ENCODE measurements at places on chromosomes 3 and 15. TPM values are rescaled to one million over a fixed set of nuclear protein-coding genes. Genes with fewer than 3 reads are reported as not detected.

ALG1L2 gene
- total RNA-seq: 0.61 TPM

DNA sequence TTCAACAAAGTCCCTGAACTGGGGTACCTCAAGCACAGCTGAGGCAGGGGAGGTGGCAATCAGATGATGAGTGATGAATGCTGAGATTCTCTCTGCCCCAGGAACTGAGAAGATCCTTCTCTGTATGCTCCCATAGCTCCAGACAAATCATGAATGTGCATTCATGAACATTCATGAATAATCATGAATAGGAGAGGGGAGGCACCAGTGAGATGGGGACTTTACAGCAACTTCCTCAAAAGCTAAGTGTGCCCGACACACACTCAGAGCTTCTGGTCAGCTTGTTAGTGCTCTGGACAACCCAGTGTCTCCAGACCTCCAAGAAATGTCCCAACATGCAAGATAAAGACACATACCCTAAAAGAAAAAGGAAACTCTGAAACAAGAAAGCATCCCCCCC lies 24.3 kb downstream of the LRRC2 start:
- no peak for DNase-seq
- H3K36me3 ChIP-seq: no peaks in the 10 kb centered on the region
- no peak overlapping the region for H3K4me3 ChIP-seq
- H3K27ac ChIP-seq: no peak overlapping the region
- no peaks in the 10 kb centered on the region for H3K27me3 ChIP-seq

DNASE1L3 gene
- 98.2 TPM for total RNA-seq

POTEB gene
- not detected for total RNA-seq

FBLN2 gene
- total RNA-seq: 2.9 TPM

GRCh38 chr15:20340931-20341661 lies 200.5 kb downstream of the GOLGA6L6 start:
- no peaks in the 10 kb centered on the region for H3K4me1 ChIP-seq
- no peak overlapping the region for H3K27ac ChIP-seq
- H3K4me3 ChIP-seq: no peak overlapping the region
- DNase-seq: peak; percentile 72
- H3K36me3 ChIP-seq: no peaks in the 10 kb centered on the region

LRRIQ4 gene
- not detected for total RNA-seq

DNA sequence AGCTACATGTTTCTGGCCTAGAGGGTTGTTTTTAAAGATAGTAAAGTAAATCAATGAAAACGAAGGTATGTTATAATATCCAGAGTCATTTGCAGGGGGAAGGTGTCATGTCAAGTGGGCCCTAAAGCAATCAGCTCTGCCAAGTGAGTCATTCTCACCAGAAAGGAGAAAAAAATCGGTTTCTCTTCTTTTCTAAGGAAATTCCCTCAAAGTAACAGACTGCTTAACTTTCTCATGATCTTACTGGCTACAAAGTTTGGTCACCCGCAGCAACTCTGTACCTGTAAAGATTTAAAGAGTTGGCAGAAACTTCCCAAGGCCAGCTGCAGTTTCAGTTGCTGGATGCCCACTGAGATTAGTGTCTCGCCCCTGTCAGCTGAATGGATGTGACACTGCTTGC lies 5.5 kb upstream of the FSIP1 start:
- peaks cover 3% of the 10 kb centered on the region for H3K4me1 ChIP-seq
- H3K27me3 ChIP-seq: no peaks in the 10 kb centered on the region
- H3K36me3 ChIP-seq: no peaks in the 10 kb centered on the region

DNA sequence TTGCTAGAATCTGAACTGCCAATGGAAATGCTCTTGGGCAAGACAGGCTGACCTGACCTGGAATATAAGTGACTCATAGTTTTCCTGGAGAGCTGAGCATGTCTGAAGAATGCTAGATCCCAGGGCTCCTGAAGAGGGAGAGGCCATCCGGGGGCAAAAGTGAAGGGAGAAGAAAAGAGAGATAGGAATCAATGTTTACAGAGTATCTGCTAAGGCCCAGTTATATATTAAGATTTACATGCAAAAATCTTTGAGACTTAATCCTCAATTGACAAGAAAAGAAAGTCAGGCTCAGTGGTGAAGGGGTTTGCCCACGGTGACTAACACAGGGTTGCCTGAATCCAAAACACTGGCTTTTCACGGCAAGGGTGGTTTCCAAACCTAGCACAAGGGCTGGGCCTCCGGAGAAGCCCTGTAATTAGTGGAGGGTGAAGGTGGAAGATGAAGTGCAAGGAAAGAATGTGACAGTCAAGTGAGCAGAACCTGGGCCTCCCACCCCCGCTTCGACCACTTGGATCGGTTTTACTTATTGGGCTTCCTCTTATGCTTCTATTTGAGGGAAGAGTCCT lies 91.7 kb upstream of the FGF12 start:
- no peaks in the 10 kb centered on the region for H3K36me3 ChIP-seq
- H3K27me3 ChIP-seq: no peaks in the 10 kb centered on the region
- no peaks in the 10 kb centered on the region for H3K4me1 ChIP-seq
- no peak for DNase-seq

IL17RC gene
- total RNA-seq: 53.4 TPM

GOLGA8J gene
- not detected for total RNA-seq

- no peaks in the 10 kb centered on the region for H3K36me3 ChIP-seq
- no peaks in the 10 kb centered on the region for H3K4me1 ChIP-seq
- no peak for DNase-seq
- H3K27ac ChIP-seq: no peak overlapping the region
Measured at GRCh38 chr3:104642827-104643226, 723.9 kb upstream of the ALCAM start.

STOML1 gene
- 7.2 TPM for total RNA-seq

FGD5 gene
- total RNA-seq: 8.9 TPM

ACAD9 gene
- total RNA-seq: 28.5 TPM

DNA sequence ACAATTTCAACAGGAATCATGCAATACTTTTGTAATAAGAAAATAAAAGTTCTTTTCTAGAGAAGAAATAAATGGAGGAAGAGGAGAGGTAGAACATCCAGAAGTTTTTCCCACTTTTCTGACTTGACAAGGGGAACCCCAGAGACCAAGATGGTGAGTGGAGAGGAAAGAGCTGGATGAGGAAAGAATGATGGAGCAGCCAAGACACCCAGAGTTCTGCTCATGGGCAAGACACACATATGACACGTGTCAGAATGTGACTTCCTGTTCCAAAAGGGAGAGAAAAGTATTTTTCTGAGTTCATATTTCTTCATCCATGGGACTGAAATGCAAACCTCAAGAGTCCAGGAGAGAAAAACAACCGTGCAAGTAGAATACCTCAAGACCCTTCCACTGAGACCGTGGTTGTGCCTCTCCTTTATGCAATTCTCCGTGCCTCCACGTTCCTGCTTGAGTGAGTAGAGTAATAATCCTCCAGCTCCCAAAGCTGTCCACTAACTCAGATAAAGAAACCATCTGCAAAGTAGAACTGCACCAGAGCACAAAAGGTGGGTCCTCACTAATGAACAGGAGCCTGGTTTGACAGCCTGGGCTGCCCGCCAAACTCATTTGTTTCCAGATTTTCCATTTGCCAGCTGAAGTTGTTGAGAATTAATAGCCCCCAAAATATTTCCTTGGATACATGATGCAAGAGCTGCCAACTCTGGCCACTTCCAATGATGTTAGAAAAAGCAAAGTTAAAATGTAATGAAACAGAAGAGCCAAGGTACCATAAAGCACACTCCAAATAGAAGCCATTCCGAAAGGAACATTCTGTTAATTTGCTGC lies 272.6 kb upstream of the IGF1R start:
- H3K27me3 ChIP-seq: no peaks in the 10 kb centered on the region
- no peak for DNase-seq
- H3K4me3 ChIP-seq: no peak overlapping the region
- H3K36me3 ChIP-seq: no peaks in the 10 kb centered on the region
- no peaks in the 10 kb centered on the region for H3K4me1 ChIP-seq

- DNase-seq: no peak
- H3K4me3 ChIP-seq: no peak overlapping the region
- peak overlapping the region; percentile 91 for H3K27ac ChIP-seq
- H3K4me1 ChIP-seq: no peaks in the 10 kb centered on the region
- peaks cover 8% of the 10 kb centered on the region for H3K36me3 ChIP-seq
Measured at GRCh38 chr3:69178082-69178481, 55.7 kb upstream of the LMOD3 start.

DNA sequence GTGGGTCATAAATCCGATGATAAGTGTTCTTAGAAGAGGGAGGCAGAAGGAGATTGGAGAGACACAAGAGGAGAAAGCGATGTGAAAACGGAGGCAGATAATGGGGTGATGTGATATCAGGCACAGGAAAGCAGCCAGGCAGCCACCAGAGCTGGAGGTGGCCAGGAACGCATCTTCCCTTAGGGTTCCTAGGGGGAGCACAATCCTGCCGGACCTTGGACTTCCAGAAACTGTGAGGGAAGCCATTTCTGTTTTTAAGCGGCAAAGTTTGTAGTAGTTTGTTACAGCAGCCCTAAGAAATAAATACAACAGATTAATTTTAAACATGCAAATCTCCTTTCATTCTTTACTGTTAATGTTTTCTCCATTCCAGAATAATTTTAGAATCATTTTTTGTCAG lies 259.9 kb upstream of the TMC3 start:
- H3K27me3 ChIP-seq: no peaks in the 10 kb centered on the region
- H3K4me3 ChIP-seq: no peak overlapping the region
- H3K36me3 ChIP-seq: no peaks in the 10 kb centered on the region
- no peak for DNase-seq
- no peak overlapping the region for H3K27ac ChIP-seq

DNA sequence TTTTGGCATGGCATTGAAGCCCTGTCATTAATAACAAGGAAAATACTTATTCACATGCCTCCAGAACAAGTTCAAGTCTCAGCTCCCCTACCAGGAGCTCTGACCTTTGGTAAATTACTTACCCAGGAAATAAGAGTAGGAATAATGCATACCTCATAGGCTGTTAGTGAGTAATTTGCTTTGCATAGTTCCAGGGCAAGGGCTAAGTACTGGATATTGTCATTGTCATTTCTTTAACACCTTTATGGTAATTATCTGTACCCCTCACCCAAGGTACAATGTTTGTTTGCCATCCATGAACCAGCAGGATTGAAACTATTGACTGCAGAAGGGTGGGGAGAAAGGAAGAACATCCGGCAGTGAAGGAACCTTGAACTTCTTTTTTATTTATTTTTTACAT lies 148.5 kb downstream of the SOX2 start:
- no peaks in the 10 kb centered on the region for H3K27me3 ChIP-seq
- no peak overlapping the region for H3K4me3 ChIP-seq
- H3K36me3 ChIP-seq: no peaks in the 10 kb centered on the region
- no peaks in the 10 kb centered on the region for H3K4me1 ChIP-seq
- no peak for DNase-seq
- no peak overlapping the region for H3K27ac ChIP-seq

ADAM10 gene
- total RNA-seq: 24.1 TPM

Measured in right lobe of liver (tissue), 6 donors.